ENCODE measurements at places on chromosomes 5 and 9.

DNA sequence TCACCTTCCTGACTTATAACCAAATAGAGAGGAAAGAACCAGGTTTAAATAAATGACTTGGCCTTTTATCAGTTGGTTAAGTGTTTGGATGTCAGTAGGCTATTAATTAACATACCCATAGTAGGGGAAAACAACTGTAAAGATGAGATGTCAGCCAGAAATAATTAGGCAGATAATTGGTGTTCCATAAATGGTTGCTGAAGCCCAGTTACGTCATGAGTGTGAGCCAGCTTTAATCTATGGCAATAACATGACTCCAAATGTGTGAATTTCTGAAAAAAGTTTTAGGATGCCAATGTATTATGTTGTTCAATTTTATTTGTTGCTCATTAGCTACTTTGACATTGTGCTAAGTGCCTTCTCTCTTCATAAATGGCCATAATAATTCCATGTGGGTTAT is 180.5 kb downstream of the FBXL7 start:
- DNase-seq = no peak

GRCh38 chr5:175567954-175568353 is 89.6 kb downstream of the SFXN1 start:
- DNase-seq = no peak

GRCh38 chr5:92801911-92802310 is 779.1 kb downstream of the NR2F1-AS1 start:
- DNase-seq = no peak

DNA sequence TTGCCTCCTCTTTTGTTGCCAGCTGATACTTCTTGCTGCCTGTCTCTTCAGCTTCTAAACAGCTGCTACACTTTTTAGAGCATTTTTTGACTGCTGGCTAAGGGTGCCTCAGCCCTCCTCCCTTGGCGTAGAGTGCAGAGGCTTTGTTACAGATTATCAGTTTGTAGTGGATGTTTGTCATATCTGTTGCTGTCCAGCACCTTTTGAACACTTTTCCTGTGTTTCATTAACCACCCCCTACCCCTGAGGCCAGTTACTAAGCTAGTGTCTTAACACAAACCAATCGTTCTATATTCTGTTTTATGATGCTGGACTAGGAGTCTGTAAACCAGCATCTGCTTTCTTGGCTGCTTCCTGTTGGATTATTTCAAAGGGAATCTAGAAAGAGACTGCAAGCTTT is 441.5 kb downstream of the DNAH5 start:
- no peak for DNase-seq

DNA sequence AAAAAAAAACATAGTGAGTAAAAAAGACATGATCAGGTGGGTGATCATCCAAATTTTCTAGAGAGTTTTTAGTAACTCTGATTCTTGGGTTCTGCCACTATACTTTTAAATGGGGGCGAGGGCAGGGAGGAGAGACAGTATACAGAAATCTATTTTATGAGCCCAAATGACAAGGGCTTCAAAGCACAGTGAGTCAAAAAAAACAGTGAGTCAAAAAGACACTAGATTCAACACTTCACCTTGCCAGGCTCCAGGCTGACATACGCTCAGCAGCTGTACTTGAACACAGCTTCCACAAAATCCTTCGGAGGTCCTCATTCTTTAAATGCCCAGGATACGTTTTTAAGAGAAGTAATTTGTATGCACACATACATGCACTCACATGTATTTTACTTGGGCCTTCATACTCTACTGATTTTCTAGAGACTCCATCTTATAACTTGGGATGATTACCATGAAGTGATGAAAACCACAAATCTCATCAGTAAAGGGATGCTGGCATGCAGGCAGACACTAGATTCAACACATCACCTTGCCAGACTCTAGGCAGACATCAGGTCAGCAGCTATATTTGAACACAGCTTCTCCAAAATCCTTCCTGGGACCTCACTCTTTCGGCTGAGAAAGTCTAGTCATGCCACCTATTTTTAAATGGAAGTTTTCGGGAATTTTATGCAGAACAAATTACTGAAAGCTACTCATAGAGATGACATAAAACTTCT is 28.8 kb downstream of the NR3C1 start:
- no peak for DNase-seq

DNA sequence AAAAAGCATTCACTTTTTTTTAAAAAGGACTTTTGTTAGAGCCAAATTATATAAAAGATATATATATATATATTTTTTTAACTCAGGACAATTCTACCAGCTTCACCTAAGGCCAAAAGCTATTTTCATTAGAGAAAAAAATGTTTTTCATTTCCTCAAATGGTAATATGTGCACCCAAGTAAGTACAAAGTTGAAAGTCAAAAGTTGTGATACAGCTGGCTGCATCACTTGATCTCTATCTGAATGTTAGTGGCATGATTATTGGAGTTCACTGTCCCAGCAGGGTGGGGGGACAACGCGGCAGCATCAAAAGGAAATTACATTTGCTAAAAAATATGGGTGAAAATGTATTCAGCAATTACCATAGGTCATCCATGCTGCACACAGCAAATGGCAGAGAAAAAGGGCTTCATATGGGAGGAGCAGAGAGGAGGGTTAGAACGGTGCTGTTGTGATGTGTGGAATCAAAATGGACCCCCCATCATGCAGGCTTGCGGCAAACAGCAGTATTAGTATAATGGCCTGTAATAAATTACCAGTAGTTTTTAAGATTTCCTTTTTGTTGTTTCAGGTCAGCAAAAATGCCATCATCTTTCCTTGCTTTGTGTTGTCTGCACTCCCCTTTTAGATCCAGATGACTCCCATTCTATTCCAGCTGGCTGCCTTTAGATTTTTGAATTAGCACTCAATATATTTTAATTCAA is 253.7 kb downstream of the MAT2B start:
- DNase-seq = no peak

GRCh38 chr9:136670576-136671253 is 8.0 kb downstream of the EGFL7 start:
- DNase-seq = no peak

GRCh38 chr5:170112876-170113521 is 7.3 kb downstream of the FOXI1 start:
- no peak for DNase-seq

- DNase-seq = no peak
These were observed 1902.2 kb upstream of the C9orf72 start for GRCh38 chr9:29475471-29475870.

GRCh38 chr5:68272289-68272688 is 56.7 kb downstream of the PIK3R1 start:
- no peak for DNase-seq

DNA sequence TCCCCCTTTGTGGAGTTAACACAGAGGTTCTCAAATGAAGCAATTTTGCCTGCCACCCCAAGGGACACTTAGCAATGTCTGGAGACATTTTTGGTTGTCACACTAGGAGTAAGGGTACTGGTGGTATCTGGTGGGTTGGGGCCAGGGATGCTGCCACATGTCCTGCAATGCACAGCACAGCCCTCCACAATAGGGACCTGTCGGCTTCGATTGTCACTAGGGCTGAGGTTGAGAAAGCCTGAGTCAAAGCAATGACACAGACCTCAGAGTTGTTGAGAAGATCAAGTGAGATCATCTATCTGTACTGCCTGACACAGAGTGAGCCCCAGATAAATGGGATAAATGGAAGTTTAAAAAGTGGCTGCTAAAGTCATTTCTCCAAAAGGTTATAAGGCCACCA is 249.2 kb upstream of the KLF4 start:
- DNase-seq = no peak

- no peak for DNase-seq
These were observed 103.9 kb upstream of the SMIM23 start for GRCh38 chr5:171681677-171682076.

DNA sequence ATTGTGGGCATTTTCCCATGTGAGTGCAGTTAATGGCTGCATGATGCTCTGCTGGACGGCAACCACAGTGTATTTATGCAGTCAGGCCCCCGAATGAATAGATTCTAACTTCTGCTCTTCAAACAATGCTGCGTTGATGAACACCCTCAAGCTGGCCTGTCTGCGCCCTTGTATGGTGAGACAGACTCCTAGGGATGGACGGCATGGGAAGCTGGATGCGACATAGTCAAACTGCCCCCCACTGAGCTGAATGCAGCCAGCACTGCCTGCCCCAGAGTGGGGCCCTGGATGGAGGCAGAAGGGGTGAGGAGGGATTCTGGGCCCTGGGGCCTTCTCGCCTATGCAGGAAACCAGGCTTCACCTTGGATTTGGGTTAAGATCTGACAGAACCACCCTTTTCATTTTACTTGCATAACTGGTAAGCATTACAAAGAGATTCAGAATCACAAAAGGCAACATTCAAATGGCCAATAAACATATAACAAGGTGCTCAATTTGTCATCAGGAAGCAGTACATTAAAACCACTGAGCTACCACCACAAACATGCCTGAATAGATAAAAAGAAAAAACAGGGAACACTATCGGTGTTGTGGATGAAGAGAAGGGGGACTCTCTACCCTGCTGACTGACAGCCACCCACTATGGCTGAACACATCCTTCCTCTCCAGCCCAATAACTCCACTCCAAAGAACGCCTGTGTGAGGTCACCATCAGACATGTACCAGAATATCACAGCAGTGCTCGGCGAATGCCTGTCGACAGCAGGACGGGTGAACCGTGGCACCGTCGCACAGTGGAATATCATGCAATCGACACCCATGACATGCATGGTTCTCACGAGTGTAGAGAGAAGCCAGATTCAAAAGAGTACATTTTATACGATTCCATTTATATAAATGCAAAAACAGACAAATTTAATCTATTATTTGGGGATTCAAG is 79.1 kb downstream of the RAPGEF1 start:
- DNase-seq = no peak

GRCh38 chr5:136065588-136065987 is 36.8 kb downstream of the TGFBI start:
- no peak for DNase-seq

GRCh38 chr9:104750185-104750767 is 2.8 kb downstream of the NIPSNAP3A start:
- DNase-seq = no peak

DNA sequence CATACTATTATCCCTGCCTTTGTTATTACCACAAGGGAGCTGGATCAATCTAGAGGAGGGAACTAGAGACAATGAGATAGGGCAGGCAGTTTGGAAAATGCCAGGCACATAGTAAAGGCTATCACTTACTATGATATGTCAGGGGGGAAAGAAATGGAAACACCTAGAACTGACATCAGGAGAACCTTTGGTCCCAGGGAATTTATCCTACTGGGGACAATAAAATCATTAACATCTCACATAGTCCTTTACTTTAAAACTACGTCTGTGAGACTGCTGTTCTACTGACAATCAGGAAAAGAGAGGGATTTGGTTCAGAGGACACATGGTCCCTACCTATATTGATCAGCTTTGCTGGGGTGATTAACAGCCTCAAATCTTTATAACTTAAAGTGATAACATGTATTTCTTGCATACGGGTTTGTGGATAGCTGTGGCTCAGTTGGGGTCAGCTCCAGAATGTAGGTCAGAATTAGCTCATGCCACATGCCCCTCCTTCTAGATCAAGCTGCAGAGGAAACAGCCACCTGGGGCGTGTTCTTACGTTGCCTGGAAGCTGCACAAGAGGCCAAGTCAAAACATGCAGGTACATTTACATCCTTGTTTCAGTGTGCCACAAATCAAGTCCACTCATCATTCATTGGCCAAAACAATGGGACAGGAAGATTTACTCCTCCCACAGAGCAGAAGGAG is 43.9 kb upstream of the ALDOB start:
- no peak for DNase-seq
